ENCODE measurements at places on chromosomes 13 and 19.

DNA sequence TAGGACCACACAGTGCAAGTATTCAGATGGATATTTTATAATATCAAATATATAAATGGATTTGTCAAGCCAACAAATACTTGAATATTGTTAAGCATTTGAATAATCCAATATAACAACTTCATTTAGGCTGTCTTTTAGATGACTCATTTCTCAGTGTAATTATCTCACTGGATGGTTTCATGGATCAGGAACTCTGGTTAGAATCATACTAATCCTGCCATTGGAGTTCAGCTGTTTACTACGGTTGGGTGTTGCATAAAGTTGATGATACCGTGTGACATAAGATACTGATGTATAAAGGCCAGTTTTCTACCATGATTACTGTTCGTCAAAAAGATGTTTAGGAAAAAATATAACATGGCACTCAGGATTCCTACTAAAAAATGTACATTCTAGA is 196.3 kb downstream of the TSHZ3 start:
- no peak for DNase-seq

- no peak for DNase-seq
Measured at GRCh38 chr13:70310396-70311119, 202.3 kb upstream of the KLHL1 start.

GRCh38 chr13:46934749-46935148 is 37.9 kb upstream of the HTR2A start:
- DNase-seq, result no peak

DNA sequence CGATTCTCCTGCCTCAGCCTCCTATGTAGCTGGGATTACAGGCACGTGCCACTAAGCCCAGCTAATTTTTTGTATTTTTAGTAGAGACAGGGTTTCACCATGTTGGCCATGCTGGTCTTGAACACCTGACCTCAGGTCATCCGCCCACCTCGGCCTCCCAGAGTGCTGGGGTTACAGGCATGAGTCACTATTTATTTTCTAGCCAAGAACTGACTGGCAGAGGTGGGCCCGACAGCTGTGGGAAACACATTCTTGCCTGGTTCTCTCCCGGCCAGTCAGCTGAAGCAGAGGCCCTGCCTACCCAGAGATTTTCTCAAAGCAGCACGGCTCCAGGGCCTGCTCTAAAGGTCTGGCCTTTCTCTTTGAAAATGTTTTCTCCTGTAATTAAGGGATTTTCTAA is 108.0 kb downstream of the KCTD15 start:
- no peak for DNase-seq

GRCh38 chr13:79404361-79404760 is 1.7 kb downstream of the RBM26 start:
- no peak for DNase-seq

Measured in thoracic aorta (tissue), 2 donors.